ENCODE measurements at places on chromosomes 5 and 9.

GRCh38 chr5:31347552-31347905 lies 154.0 kb downstream of the CDH6 start:
- DNase-seq = no peak

GRCh38 chr5:138989720-138990119 lies 114.6 kb upstream of the LRRTM2 start:
- no peak for DNase-seq

DNA sequence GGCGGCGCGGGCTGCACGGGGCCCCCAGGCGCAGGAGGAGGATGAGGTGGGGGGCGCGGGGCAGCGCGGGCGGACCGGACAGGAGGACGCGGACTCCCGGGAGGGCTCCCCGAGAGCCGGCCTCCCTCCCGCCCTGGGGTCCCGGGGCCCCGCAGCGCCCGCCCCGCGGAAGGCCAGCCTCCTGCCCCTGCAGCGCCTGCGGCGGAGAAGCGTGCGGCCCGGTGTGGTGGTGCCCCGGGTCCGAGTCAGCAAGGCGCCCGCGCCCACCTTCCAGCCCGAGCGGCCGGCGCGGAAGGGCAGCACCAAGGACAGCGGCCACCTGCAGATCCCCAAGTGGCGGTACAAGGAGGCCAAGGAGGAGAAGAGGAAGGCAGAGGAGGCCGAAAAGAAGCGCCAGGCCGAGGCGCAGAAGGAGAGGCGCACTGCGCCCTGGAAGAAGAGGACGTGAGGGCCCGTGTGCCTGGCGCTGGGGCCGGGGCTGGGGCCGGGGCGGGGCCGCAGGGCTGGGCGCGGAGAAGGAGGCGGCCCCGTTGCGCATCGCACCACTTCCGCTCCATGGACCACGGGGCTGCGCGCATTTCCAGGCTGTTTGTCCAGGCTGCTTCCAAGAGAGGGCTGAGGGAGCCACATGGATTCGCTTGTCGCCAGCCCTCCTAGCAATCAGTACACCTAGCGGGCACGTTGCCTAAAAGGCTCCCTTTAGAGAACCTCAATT lies 86.0 kb downstream of the ANKRD33B start:
- DNase-seq = no peak

- no peak for DNase-seq
Observed at GRCh38 chr5:117302949-117303348, 728.3 kb upstream of the SEMA6A start.

DNA sequence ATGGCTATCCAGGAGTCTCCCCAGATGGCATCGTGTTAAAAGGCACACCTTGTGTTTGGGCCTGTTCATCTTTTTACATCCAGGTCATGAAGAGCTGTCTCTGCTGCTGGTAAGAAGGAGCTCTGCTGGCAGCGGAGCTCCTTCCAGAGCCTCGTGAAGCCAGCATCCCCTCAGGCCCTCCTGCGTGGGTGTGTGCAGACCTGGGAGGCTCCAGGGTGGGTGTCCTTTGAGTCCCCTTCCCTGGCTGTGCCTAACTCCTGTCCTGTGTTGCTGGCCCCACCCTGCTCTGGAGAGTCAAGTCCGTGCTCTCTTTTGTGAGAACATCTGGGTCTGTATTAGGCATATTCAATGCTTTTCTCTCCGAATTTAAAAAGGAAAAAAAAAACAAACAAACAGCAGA lies 149.6 kb upstream of the IRX2 start:
- no peak for DNase-seq

- no peak for DNase-seq
Observed at GRCh38 chr5:6396836-6397535, 18.6 kb upstream of the MED10 start.

DNA sequence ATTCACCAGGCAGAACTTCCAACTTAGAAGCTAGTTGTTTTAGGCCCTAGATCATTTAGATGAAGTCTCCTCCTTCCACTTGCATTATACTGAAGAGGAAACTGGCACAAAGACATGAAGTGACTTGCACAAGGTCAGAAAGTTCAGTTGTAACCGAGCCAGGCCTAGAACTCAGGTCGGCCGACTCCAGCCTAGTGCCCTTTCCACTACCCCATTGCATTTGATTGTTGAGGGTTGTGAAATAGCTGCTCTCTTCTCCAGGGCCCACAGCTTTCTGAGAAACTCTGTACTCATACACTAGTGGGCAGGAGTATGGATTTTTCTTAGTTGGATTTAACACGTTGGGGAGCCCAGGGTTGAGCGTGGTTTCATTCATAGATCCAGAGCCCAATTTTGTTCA lies 5.6 kb downstream of the ZNF462 start:
- no peak for DNase-seq

GRCh38 chr5:310941-311434 lies 10.5 kb upstream of the AHRR start:
- no peak for DNase-seq

DNA sequence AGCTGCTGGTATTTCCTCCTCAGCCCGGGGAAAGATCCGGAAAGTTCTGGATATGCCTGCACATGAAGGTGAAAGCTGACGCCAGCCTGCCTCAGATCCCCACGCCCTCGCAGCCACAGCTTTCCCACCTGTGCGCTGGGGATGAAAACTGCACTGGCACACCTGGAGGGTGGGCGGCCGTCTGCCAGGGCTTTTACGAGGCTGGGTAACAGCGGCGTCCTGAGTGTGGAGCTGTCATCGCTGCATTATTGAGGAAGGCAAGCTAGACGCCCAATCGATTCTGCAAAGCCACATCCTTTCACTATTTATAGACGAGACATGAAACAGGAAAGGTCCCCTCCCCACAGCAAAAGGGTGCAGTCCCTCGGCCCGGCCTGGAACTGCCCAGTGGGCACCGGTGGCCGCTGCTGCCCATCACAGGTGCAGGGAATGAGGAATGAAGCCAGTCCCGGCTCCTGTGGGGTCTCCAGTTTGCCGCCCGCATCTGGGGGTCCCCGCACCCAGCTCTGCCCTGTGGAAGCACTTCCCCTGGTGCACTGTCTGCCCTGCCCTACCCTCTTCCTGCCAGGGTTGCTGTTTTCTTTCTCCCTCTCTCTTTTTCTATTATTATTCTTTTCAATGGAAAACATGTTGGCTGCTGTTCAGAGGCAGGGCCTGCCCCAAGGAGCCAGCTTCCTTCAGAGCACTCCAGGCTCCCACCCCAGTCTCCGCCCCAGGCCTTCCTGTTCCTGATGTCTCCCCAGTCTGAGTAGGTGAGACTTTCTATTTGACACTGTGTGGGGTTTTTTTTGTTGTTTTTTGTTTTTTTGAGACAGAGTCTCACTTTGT lies 7.0 kb downstream of the NOTCH1 start:
- no peak for DNase-seq

GRCh38 chr9:133483611-133484010 lies 4.7 kb upstream of the SLC2A6 start:
- no peak for DNase-seq

DNA sequence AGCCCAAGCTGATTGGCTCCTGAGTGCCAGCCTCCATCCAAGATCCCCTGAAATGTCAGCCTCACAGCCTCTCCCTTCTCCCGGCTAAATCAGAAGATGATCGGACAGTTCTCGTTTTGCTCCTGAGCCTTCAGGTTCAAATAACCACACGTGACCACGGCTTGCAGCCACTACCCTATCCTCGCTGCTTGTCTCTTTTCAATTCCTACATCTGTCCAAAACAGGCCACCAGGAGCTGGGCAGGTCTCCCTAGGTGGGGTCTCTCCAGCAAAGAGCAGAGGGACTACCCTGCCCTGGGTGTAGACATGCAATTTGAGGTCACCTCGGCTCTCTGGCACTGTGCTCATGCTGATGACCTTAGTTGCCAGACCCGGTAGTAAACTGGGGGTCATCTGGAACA lies 224.0 kb upstream of the TBC1D2 start:
- no peak for DNase-seq

DNA sequence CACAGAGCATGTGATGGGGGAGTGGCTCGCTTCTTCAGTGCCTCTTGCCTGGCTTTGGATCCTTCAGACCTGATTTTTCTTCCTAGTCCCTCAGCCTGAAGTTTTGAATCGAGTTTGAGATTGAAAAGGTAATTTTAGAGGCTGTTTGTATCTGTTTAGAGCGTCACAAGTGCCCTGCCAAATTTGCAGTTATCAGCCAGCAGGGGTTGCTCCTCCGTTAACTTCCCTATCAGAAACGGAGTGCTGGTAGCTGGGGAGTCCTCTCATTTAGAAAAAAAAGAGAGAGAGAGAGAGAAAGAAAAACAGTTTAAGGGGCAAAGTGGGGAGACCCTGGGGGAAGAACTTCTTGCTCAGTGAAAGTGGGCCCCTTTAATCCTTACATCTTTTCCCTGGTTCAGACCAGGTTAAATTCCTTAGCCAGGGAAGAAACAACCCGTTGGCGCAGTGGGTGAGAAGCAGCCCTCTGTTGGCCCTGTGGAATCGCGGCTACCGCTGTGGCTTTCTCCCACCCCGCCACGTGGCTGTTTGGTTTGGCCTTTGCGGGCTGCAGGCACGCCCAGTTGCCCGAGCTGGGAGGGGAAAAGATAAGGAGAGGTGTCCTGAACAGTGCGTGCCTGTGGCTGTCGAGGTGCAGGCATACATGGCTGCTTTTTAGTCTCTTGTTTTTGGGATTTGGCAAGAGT lies 576.7 kb upstream of the ACO1 start:
- DNase-seq = no peak

DNA sequence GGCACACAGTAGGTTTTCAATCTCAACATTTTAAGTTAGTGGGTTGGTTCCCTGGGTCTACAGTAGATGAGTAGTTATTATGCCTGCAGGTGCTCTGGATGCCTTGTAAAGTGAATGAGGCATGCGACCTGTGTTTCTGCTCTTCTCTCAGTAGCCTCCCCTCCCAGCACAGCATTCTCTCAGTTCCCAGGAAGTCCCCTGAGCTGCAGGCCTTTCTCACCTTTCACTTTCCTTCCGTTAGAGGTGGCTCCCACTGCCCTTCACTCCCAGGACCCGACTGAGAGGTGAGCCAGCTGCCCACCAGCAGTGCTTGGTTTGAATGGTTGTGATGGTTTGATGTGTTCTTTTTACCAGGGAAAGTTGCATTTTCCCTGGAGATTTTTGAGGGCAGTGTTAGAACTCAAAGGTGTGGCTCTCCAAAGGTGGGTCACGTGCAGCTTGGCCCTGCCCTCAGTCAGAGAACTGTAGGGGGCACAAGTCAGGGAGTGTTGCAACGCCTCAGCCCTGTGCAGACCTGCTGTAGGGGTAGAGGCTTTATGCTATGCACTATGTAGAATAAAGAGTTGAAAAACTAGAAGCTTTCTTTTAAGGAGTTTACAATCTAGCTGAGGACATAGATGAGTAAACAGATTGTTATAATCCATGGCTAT lies 173.8 kb downstream of the NTRK2 start:
- DNase-seq = no peak

- DNase-seq = no peak
Observed at GRCh38 chr9:123485216-123485615, 129.2 kb downstream of the CRB2 start.

DNA sequence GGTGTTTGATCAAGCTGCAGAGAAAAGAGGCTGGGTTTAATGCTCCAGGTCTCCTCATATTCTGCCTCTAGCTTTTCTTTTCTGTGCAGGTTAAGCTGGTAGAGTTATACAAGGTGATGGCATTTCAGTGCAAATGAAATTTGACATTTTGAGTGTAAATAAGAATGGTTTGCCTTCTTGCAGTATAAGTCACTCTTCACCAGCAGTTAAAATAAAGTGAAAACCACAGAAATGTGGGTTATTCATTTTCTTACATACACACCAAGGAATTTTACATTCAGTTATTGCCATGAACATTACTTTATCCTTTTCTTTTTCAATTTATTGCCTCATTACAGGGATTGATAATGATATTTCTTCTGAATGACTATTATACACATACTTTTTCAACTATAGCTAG lies 337.5 kb upstream of the PCSK5 start:
- DNase-seq = no peak

- no peak for DNase-seq
Observed at GRCh38 chr5:33832404-33833236, 59.2 kb downstream of the ADAMTS12 start.

DNA sequence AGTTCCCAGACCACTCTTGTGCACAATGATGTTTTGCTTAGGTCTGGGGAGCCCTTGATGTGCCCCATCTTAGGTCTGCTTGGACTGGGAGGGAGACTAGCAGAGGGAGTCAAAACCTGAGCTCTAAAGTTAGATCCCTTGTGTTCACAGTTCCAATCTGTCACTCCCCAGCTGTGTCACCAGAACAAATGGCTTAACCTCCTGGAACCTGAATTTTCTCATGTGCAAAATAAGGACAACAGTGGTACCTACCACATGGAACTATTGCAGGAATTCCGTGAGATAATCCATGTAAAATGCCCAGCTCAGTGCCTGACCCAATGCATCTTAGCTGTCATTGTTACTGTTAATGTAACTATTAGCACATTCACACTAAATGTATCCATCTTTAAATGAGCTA lies 45.5 kb downstream of the GALNT10 start:
- no peak for DNase-seq

DNA sequence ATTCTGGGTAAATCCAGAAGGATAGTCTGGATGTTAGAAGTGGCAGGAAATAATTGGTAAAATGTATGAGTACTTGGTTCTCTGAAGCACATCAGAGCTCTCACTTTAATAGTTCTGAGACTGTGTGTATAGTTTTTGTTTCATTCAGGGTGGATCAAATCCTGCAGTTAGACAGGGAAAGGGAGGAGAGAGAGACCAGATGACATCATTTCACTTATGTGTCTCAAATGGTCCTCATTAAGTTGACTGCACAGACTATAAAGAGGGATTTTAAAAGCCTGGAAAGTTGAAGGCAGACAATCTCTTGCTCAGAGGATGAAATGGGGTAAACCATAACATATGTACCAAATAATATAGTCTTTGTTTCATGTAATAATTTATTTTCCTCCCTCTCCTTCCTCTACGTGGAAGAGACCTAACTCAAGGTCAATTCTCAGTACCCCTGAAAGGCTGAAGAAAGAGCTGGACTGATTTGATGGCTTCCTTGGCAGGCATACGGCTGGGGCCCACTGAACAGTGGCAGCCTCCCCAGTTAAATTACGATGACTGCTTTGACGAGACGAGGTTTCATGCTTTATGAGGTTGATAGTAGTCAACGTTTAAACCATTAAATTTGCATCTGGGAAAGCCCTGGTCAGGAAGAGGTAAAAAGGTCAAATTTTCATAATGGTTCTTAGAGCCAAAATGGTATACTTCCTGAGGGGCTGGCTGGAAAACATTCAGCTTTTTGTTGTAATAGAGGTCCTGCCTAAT lies 395.1 kb upstream of the RPS23 start:
- DNase-seq = no peak

- DNase-seq = no peak
Observed at GRCh38 chr5:158857976-158858375, 241.7 kb downstream of the EBF1 start.

All from stimulated activated CD4-positive, alpha-beta T cell treated with anti-CD3 and anti-CD28 coated beads, Interleukin-1b, Interleukin-23, amount 100 ng/mL, for 1 hour (primary cell).